Non-pigmented ciliary epithelial cell (primary cell): ENCODE measurements at places on chromosomes 2 and 18.

DNA sequence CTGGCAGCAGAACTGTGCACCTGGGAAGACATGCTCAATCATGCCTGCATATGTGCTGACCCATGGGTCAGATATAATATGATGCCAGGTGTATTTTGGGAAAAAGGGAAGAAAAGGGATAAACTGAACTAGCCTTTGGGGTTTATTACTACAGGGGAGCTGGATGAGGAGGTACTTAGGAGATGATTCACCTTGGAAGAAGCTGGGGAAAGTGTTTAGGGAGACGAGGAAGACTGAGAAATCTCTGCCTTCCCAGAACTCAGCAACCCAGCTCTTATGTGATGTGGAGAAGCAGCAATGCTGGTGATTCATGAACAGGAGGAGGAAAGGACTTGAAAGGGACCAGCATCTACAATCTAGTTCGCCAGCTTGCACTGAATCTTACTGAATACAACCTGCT lies 110.2 kb downstream of the BARD1 start:
- no peak for DNase-seq

DNA sequence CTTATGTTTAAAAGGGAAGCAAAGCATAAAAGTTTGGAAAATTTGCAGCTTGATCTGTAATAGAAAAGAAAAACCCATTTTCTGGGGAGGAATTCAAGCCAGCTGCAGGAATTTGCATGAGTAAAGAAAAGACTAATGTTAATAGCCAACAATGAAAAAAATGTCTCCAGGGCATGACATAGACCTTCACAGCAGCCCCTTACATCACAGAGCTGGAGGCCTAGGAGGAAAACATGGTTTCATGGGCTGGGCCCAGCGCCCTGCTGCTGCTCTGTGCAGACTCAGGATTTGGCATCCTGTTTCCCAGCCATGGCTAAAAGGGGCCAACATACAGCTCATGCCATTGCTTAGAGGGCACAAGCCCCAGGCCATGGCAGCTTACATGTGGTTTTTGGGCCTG lies 411.6 kb upstream of the MC4R start:
- no peak for DNase-seq

DNA sequence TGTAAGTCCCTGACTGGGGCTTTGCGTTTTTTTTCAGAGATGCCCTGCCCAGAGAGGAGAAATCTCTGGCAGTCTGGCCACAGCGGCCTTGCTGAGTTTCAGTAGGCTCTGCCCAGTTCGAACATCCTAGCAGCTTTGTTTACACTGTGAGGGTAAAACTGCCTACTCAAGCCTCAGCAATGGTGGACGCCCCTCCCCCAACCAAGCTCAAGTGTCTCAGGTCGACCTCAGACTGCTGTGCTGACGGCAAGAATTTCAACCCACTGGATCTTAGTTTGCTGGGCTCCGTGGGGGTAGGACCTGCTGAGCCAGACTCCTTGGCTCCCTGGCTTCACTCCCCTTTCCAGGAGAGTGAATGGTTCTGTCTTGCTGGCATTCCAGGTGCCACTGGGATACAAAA lies 31.7 kb downstream of the L3MBTL4 start:
- no peak for DNase-seq

GRCh38 chr2:49241501-49241900 lies 87.2 kb upstream of the FSHR start:
- DNase-seq, result no peak

DNA sequence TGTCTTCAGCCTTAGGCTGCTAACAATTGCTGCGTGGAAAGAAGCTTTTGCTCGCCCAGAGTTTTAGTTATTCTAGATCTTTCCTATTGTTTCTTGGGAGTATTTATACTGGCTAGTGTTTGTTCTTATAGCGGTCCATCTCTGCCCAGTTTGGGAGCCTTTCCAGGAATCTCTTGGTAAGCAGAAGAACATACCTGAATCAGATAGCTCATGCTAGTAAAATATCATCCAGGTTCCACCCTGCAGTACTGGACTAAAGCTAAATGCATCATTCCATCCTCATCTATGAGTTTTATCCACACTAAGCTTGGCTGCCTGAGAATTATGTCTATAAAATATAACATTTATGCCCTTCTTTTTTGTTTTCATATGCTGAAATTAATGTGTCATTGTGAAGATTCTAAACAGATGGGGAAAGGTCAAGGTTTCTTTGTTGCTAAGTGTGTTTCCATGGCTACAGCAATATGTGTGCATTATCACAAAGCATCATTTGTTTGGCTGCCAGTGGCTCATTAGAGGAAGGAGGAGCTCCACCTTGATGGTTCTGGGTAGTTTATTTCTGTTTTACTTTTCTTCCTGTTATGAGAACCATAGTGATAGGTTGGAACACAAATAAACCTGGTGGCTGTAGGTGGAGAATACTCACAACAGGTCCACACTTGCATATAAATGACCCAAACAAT lies 182.8 kb downstream of the PIK3C3 start:
- DNase-seq, result no peak

GRCh38 chr2:146950911-146951310 lies 893.9 kb upstream of the ACVR2A start:
- no peak for DNase-seq

GRCh38 chr2:105403783-105404698 lies 5.2 kb upstream of the FHL2 start:
- DNase-seq, result peak; percentile 93

DNA sequence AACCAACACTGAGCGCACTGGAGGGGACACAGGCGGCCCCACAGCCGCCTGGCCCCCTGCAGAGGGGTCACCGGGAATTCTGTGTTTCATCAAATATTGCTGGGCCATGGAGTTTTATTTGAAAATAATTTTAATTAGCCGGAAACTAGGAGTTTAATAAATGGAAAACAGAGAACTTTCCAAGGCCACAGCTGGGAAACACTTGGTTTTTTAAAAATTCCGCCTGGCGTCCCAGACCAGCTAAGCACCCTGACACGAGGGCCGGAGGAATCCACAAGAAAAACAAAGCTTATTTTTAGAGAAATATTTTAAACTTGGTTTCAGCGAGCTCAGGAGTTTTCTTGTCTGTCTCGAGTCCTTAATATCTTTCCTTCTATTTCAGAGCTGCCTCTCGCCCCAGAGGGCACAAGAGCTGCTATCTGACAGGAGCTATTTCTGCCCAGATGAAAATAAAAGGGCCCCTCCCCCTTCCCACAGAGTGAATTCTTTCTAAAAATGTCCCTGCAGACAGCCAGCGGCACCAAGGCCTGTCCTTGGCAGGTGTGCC lies 8.2 kb downstream of the ZFP36L2 start:
- no peak for DNase-seq

DNA sequence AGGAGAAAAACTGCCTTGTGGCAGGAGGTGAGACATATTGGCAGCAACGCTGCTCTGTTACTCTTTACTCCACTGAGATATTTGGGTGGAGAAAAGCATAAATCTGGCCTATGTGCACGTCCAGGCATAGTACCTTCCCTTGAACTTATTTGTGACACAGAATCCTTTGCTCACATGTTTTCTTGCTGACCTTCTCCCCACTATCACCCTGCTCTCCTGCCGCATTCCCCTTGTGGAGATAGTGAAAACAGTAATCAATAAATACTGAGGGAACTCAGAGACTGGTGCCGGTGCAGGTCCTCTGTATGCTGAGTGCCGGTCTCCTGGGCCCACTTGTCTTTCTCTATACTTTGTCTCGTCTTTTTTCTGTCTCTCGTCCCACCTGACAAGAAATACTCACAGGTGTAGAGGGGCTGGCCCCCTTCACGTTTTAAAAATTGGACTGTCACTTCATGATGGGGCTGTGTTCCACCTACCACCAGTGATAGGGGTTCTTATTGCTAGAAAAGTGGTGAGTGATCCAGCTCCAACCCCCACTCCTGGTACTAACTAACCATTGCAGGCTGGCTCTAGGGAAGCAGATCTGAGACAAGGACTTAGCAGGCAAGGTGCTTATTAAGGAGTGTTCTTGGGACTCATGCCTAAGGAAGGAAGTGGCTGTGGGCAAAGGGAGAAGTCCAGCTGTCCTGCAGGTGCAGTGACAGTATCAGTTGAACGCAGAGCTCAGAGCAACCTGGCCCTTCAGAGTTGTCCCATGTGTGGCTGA lies 51.7 kb downstream of the LONRF2 start:
- no peak for DNase-seq

DNA sequence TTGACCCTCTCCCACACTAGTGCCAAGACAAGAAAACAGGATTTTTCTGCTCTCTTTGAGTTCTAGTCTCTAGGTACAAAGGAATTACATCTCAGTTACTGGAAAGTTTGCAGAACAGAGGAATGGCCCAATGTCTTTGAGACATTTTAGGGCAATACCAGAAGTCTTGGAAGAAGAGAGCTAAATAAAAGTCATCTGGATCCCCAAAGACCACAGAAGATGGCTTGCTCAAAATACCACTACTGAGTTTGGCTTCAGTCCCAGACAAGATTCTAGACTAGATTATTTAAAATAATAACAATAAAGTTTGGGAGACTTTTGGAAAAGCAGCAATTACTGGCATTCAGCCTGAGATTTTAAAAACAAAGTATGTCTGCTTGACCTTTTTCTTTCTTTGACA lies 61.9 kb upstream of the HK2 start:
- DNase-seq, result no peak

DNA sequence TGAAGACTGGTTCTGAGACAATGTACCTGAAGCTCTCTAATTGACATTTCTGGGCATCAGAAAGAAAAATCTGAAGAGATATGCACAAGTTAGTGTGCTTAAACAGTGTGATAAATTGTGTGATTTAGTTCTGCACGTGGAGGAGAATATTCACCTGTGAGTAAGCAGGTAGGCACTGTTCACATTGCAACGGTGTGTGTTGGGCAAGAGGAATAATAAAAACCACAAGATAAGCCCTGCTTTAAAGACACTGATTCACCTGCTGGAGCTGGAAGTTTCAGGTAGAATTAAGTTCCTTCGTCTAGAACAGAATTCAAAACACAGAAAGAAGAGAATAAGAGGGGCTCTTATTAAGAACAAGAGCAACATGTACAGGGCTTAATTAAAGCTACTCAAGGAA lies 864.3 kb upstream of the SOX11 start:
- DNase-seq, result no peak

DNA sequence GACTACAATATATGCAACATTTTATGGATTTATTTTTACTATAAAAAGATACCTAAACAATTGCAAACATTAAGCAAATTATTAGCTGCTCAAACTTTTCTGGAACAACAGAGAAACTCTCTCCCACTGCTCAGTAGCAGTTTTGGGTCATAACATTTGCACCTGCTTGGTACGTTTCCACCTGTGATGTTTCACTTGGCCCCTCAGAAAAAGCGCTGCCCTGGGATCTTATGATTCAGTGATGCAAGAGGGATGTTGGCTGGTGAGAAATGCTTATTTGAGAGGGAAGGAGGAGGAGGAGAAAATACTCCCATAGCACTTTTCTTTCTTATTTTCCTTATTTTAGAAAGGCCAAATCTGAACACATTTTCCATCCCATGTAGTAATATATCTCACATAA lies 9.2 kb downstream of the IRS1 start:
- DNase-seq, result no peak

GRCh38 chr2:143689541-143689940 lies 560.3 kb downstream of the ARHGAP15 start:
- no peak for DNase-seq

DNA sequence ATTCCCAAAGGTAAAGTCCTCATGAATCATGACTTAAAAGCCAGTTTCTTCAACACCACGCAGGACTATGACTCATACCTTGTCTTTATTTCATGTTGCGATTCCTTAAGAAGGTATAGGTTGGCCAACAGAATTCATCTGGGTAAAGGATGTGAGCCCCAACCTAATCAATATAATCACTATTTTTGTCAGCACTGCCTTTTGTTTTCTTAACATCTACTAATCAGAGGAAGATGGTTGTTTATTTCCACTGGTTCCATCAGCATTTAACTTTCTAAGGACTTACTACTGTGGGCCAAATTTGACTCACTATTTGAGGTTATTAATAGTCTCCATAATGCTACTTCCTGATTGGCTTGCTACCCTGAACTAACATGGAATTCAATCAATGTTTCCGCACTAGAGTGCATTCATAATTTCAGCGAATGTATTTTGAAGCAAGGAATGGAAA lies 78.6 kb downstream of the SCG2 start:
- no peak for DNase-seq

DNA sequence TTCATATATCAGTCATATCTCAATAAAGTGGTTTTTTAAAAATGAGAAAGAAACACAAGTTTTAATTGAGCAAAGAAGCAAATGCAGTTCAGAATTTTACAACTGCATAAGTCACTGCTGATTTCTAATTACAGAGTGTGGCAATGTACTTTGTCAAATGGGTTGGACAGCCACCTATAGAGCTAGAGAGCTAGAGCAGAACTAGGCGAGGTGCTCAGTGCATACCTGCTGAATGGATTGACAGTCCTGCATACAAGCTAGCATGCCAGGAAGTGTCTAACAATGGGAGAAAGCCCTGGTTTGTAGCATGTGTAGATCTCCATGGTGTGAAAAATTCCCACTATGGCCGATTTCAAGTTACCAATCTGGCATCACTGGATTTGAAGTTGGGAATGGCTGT lies 106.3 kb upstream of the CDCA7 start:
- DNase-seq, result no peak
